Activated naive CD4-positive, alpha-beta T cell (primary cell): ENCODE measurements at places on chromosomes 3 and 15.

DNA sequence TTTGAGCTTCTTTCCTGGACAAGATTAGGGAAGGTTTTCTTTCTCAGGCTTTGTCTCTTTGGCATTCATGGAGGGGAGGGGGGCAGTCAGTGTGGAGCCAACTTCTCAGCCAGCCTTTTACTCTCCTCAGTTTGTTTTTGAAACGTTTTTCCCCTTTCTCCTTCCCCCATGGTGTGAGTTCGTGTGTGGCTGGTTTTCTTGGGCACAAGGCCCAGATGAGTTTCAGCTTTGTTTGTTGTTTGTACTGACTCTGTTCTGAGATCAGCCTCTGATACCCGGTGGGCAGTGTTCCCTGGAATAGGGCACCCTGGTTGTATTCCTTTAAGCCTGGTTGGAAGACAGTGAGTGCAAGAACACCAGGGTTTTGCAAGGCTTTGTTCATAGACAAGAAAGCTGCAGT is 168.2 kb upstream of the RARB start:
- DNase-seq = no peak

DNA sequence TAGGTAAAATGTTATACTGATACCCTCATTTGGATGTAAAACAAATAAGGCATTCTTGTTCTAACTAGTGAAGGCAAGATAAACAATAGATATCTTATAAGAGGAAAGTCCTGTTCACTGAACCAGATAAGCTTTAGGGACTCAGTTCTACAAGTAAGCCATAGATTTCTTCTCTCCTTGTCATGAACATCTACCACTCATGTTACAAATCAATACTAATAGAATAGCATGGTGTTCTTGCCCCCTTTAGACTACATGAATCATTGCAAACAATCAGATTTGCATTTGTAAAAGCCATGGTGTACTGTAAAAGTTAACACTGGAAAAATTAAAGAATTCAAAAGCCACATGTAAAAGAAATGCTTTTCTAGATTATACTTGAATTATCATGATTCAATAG is 500.1 kb downstream of the NLGN1 start:
- DNase-seq = no peak

DNA sequence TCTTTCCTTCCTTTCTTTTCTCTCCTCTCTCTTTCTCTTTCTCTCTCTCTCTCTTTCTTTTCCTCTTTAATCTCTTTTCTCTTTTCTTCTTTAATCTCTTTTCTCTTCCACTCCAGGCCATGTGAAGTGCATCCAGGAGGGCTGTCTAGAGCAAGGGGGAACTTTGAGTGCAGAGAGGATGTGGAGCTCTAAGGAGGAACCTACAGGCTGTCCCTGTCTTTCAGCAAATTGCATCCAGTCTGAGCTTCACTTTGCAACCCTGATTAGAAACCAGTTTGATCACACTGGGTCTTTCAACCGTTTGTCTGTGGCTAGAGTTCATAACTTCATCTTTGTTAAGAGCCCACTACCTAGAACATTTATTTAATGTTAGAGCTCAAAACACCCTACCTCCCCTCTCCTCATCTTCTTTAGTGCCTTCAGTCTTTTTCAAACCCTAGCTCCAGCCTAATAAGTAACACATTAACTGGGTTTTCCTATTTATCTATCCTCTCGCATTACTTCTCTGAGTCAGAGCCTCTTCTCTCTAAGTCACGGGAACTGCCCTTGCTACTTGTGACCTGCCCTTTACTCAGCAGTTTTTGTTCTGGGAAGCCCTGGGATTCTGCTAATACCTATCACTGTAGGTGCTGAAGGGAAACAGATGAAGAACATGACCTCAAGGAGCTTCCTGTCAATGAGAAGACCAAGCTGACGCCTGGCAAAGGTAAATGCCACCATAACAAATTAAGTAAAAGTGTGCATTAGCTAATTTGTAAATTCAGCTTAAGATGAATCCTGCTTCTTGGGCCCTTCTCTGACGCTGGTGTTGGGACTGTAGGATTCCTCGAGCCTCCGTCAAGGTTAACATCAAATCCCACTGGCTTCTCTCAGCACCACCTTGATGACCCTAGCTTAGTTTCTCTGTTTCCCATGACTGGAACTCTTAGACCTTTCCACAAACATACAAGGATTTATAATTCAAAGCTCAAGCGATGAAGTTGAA is at the start of gene GCNT3:
Gene GCNT3, plus strand, starts transcription at position 508 of the 985 bp plus-strand sequence. CDS start 6,456 bp downstream, outside the sequence.
- DNase-seq = no peak

DNA sequence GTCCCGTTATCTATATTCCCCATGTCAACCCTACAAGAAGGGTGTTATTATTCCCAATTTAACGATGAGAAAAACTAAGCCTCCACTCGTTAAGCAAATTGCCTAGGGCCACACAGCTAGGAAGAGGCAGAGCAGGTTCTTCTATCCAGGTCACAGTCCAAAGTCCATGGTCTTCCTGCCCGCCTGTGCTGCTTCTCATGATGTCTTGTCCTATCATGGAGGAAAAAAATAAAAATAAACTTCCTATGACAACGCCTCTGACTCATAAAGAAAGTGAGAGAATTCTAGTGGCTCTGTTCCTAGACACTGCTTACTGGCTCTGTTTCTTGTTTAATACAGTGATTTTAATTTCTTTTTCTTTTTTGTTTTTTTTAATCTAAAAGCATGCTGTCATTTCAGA is 9.7 kb downstream of the COL8A1 start:
- DNase-seq = no peak

DNA sequence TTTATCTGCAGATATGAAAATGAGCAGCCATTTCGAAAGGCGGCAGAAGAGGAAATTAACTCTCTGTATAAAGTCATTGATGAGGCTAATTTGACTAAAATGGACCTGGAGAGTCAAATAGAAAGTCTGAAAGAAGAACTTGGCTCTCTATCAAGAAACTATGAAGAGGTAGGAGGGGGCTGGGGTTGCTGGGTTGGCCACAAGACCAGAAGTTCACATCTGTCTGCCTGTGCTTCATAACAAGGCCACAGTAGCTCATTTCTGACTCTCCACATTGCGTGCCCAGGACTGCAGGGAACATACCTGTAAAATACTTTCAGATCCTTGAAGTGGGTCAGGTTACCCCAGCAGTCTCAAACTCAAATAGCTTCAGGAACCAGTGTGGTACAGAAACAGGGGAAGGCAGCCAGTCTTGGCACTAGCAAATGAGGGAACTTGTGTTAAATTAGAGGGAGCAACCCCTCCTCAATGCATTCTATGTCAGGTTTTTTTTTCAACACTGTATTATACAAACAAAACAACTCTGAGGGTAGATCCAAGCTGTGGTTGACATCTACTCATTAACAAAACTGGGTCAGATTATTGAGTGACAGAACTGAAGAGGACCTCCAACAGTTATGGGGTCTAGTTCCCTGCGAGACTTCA is 48.7 kb downstream of the BFSP2 start:
- no peak for DNase-seq

DNA sequence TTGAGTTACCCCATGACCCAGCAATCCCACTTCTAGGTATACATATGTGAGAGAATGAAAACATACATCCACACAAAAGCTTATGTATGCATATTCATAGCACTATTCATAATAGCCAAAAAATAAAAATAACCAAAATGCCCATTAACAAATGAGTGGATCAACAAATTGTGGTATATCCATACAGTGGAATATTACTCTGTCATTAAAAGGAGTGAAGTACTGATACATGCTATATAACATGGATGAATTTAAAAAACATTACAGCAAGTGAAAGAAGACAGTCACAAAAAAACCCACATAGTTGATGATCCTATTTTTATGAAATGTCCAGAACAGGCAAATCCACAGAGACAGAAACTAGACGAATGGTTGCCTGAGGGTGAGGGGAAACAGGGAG is 5.2 kb downstream of the C3orf20 start:
- DNase-seq = no peak

GRCh38 chr3:171809861-171810628 is at the start of gene PLD1:
PLD1 (minus strand) TSS chr3:171810483; CDS start chr3:171738051, 72,432 bp downstream.
- no peak for DNase-seq

DNA sequence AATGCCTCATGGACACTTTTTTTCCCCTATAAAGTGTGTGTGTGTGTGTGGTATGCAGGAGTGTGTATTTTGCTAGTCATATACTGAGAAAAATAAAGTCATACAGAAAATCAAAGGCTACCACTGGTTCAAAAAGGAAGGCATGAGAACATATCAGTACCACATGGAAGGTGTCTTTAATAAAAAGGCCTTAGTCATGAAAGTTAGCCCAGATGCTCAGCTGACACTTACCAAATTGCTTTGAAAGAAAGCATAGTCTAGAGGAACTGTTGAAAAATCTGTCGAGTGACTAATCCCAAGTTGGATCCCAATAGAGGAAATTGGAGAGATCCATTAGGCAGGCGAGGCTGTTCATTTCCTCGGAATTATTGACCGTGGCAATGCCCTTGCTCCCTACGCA is 432.9 kb upstream of the CFAP20DC start:
- DNase-seq = no peak

DNA sequence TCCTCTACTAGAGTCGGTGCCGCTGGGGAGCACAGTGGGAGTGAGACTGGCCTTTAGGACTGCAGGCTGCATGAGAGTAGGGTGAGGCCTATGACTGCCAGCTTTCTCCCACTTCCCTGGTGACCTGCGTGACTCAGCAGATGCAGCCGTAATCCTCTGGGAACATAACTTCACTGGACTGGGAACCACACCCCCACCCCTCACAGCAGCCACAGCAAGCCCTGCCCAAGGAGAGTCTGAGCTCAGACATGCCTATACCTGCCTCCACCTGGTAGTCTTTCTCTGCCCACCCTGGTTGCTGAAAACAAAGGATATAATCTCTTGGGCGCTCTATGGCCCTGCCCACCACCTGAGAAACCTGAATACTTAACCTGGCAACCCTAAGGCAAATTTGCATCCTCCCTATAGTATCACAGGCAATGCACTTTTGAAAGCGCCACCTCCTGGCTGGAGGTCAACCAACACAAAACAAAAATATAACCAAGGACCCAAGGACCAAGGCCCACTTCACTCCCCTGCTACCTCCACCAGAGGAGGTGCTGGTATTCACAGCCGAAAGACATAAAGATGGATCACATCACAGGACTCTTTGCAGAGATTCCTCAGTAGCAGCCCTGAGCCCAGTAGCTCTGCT is 308.9 kb downstream of the CTNNB1 start:
- no peak for DNase-seq

- DNase-seq = no peak
Measured at GRCh38 chr3:61776390-61776789, 215.0 kb downstream of the PTPRG start.

- DNase-seq = no peak
Measured at GRCh38 chr3:194736896-194737600, 51.4 kb downstream of the FAM43A start.

- DNase-seq = no peak
Measured at GRCh38 chr3:40681658-40682055, 156.9 kb downstream of the ZNF621 start.

GRCh38 chr3:169479314-169479939 is 184.1 kb downstream of the MECOM start:
- DNase-seq = no peak

GRCh38 chr3:114214542-114215341 is 22.6 kb downstream of the ZNF80 start:
- no peak for DNase-seq

- DNase-seq = no peak
Measured at GRCh38 chr3:42204867-42205599, 61.0 kb downstream of the CCK start.

DNA sequence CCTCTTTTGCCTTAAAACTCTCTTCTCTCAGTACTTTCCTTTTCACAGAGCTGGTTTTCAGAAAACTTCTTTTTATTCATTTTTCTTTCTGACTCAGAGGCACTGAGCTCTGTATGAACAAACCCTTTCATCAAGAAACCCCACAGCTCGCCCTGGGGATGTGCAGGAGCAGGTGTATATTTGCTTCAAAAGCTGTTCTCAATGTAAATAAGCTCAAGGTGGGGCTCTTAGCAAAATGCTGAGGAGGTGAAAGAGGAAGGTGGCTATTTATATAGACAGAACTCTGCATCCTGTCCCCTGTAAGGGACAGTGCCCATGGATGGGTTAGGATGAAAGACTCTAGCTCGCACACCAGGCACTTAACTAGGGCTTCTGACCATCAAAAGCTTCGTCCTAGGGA is 302.0 kb downstream of the WDR72 start:
- DNase-seq = no peak

DNA sequence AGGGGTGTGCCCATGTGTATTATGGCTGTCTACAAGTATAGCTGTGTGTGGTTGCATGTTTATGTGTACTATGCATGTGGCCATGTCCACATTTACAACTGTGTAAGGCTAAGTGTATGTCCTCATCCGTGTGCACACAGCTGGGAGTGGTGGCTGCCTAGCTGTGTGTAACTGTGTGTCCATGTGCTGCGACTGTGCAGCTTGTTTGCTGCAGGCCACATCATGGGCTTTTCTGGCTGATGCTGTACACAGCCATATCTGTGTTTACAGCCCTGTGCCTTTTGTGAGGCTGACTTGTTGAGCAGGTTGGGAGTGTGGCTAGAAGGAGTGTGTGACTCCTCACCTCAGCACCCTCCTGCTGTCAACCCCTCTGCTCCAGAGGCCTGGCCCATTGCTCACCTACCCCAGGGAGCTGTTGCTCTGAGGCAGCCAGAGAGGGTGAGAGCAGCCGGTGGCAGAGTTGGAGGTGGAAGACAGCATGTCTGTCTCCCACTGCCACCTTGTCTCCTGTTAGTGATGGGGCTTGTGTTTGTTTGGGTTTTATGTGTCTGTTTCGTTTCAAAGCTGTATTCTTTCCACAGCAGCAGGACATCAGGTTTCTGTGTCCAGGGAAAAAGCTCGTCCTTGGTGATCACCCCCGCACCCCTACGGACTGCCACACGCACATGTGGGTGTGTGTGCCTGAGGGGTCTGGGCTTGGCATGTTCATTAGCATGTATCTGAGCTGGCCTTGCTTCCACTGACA is 1.4 kb upstream of the GRM2 start:
- DNase-seq = no peak

- no peak for DNase-seq
Measured at GRCh38 chr3:147756476-147756875, 347.3 kb downstream of the ZIC1 start.

GRCh38 chr3:87209111-87209510 is 18.0 kb upstream of the CHMP2B start:
- DNase-seq = no peak

GRCh38 chr15:88613074-88613944 is 7.8 kb upstream of the AEN start:
- no peak for DNase-seq

- DNase-seq = no peak
Measured at GRCh38 chr3:183581496-183582155, 26.1 kb upstream of the KLHL6 start.
